AG09309 (cell line): ENCODE measurements at places on chromosomes 2 and 18.

DNA sequence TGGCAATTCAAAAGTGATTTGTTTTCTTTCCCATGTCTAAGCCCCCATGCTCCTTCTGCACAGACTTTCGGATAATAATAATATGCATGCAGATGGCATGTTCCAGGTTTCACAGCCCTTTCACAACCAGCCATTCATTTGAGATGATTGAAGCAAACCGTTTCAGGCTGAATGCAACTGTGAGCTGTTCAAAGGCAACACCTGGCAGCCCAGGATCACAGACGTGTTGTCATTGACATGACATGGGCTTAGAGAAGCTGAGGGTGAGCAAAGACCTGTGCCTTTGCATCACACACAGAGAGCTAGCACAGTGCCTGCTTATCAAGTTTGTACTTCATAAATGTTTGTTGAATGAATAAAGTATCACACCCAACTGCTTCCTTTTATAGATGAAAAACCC lies 12.4 kb upstream of the ERMN start:
- DNase-seq, result no peak

- DNase-seq, result no peak
Measured at GRCh38 chr2:73827018-73827417, 1.7 kb upstream of the STAMBP start.

DNA sequence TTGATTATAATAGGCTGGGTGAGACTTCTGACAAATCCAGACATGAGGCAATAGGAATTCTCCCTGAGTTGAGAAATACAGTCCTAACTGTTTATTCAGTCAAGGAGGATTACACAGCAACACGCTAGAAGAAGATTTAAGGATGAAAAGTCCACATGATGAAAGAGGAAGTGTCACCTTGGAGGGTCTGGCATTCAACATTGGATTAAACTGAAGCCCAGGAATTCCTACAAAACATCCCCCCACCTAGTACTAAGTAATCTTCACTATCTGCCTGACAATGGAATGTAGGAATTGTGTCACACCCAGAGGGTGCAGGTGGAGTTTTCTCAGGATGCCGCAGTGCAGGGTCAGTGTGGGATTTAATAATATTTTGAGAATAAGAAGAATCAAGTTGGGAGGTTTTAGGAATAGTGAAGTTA lies 142.4 kb downstream of the SOCS6 start:
- DNase-seq, result peak; percentile 64

DNA sequence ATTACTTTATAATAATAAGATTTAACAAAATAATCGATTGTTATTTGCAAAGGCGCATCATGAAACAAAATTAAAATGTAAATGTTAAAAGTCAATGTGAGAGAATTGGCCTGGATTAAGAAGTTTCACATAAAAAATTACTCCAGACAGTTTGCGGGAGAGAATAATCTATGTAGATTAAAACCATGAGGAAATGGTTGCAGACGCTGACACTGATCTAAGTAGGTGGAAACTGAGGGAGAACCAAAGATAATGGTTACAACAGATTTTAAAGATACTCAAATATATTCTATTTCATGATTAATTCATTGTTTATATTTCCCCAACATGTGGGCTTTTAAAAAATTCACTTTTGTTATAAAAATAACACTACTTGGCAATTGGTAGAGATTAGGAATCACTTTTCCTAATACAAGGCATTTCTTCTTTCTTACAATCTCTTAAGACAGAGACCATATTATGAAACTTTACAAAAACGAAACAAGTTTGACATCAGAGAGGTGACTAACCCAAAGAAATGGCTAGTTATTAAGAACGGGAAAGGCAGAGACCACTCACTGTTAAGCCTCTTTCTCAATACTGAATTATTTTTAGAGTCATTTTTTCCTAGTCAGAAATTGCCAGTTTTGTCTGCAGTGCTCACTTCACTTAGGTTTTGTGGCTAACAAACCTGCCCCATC lies 1.6 kb downstream of the KANSL1L start:
- DNase-seq, result peak; percentile 64

- no peak for DNase-seq
Measured at GRCh38 chr18:54690198-54690597, 99.2 kb downstream of the DYNAP start.

GRCh38 chr18:79750980-79751571 lies 46.7 kb upstream of the KCNG2 start:
- DNase-seq, result no peak

- peak; percentile 70 for DNase-seq
Measured at GRCh38 chr2:46954951-46955571, 39.5 kb upstream of the MCFD2 start.

DNA sequence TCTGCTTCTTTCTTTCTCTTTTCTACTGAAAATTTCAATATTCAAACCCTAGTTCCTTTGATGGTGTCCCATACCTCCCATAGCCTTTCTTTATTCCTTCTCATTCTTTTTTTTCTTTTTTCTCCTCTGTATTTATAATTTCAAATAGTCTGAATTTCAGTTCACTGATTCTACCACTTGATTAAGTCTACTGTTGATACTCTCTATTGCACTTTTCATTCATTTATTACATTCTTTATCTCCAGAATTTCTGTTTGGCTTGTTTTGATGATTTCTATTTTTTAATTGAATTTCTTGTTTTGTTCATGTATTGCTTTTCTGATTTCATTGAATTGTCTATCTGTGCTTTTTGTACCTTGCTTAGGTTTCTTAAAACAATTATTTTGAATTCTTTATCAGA lies 111.9 kb upstream of the VRK2 start:
- DNase-seq, result no peak

- peak; percentile 71 for DNase-seq
Measured at GRCh38 chr2:157229572-157229971, 27.9 kb upstream of the GALNT5 start.

- no peak for DNase-seq
Measured at GRCh38 chr2:235675678-235676535, 182.1 kb downstream of the AGAP1 start.
